ENCODE measurements at places on chromosomes 3 and 15. TPM values are rescaled to one million over a fixed set of nuclear protein-coding genes. Genes with fewer than 3 reads are reported as not detected.

- DNase-seq, result no peak
These were observed 29.9 kb upstream of the PFN2 start for GRCh38 chr3:150000641-150001040.

GRCh38 chr3:63585927-63586326 lies 66.5 kb upstream of the SNTN start:
- no peak for DNase-seq

DNA sequence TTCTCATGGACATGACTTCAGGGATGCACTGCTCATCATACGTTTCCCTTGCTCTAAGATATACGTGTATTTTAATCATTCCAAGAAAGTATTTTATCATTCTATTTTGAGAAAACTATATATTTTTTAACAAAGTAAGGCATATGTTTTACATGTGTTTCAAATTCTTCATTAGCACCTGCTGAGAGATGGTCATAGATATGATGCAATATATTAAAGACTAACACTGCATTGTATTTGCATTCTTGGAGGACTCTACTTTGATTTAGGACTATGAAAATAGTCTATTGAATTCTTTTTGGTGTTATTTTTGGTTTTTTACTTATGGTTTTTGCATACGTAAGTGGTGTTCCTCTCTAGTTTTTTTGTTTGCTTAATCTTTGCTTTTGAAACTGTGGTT lies 54.2 kb upstream of the MTMR10 start:
- no peak for DNase-seq

DNA sequence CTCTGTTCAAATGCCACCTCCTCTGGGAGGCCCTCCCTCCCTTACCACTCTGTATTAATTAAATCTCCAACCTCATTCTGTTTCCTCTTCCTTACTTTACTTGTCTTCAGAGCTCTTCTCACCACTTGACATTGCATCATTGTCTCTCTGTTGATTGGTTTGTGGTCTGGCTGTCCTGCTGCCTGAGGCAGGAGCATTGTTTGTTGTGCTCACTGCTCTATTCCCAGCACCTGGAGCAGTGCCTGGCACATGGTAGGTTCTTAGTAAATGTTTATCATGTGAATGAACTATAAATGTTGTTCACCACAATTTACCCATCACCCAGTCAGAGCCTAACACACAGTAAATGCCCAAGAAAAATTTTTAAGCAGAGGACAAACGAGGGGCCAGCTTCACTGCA lies 6.7 kb upstream of the BFSP2 start:
- DNase-seq, result no peak

- DNase-seq, result no peak
These were observed 71.9 kb downstream of the FILIP1L start for GRCh38 chr3:100042166-100042981.

- no peak for DNase-seq
These were observed 21.6 kb downstream of the LINS1 start for GRCh38 chr15:100580414-100580813.

DNA sequence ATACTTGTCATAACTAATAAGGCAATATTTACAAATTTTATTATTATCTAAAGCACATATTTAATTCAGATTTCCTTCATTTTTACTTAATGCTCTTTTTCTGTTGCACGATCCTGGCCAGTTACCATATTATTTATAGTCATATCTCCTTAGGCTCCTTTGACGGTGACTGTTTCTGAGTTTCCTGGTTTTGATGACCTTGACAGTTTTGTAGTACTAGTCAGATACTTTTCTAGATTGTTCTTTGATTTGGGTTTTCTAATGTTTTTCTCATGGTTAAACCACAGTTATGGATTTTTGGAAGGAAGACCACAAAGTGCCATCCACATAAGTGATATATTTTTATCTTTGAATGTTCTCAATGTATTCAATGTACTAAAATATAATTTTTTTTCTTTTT lies 171.0 kb upstream of the NANOGP8 start:
- no peak for DNase-seq

- DNase-seq, result no peak
These were observed 1416.0 kb upstream of the ALCAM start for GRCh38 chr3:103950676-103951075.

GRCh38 chr15:72207558-72208085 lies 10.0 kb upstream of the GRAMD2A start:
- no peak for DNase-seq

- no peak for DNase-seq
These were observed 223.4 kb downstream of the STT3B start for GRCh38 chr3:31755926-31756658.

GRCh38 chr15:69210574-69210973 lies 50.1 kb downstream of the GLCE start:
- DNase-seq, result no peak

GRCh38 chr15:47794252-47794914 lies 77.1 kb downstream of the SEMA6D start:
- DNase-seq, result no peak

- DNase-seq, result no peak
These were observed 1278.0 kb upstream of the ALCAM start for GRCh38 chr3:104088738-104089137.

- no peak for DNase-seq
These were observed 35.9 kb upstream of the MRPS22 start for GRCh38 chr3:139307601-139308555.

- DNase-seq, result peak; percentile 82
These were observed 199.5 kb downstream of the KLF13 start for GRCh38 chr15:31525988-31526665.

- DNase-seq, result no peak
These were observed 3.6 kb downstream of the LRRC57 start for GRCh38 chr15:42544853-42545629.

Gene SCAMP5
- total RNA-seq, result 24.1 TPM

Gene DNAH12
- 0.08 TPM for total RNA-seq

Gene RARRES1
- total RNA-seq, result 2.4 TPM

Gene INSYN1
- 8.0 TPM for total RNA-seq

Gene CHL1
- total RNA-seq, result not detected

Measured in osteocyte (in vitro differentiated cells).